ENCODE measurements at places on chromosomes 2 and 18.

DNA sequence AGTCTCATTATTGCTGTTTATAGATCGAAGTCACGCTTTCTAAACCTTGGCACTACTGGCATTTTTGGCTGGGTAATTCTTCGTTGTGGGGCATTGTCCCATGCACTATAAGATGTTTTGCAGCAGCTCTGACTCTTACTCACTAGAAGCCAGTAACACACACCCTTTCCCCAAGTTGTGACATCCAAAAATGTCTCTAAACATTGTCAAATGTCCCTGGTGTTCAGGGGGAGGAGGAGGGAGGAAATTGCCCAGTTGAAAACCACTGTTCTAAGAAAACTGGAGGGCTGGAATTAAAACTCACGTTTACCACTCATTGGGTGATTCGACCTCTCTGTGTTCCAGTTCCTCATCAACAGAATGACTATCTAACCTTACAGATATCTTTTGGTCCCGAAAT is 115.7 kb upstream of the KLF7 start:
- DNase-seq: no peak

- DNase-seq: no peak
Observed at GRCh38 chr2:169034256-169034655, 3.1 kb upstream of the ABCB11 start.

- DNase-seq: peak; percentile 30
Observed at GRCh38 chr2:143629340-143629739, 500.1 kb downstream of the ARHGAP15 start.

GRCh38 chr2:62140426-62141141 is 55.3 kb upstream of the B3GNT2 start:
- no peak for DNase-seq

DNA sequence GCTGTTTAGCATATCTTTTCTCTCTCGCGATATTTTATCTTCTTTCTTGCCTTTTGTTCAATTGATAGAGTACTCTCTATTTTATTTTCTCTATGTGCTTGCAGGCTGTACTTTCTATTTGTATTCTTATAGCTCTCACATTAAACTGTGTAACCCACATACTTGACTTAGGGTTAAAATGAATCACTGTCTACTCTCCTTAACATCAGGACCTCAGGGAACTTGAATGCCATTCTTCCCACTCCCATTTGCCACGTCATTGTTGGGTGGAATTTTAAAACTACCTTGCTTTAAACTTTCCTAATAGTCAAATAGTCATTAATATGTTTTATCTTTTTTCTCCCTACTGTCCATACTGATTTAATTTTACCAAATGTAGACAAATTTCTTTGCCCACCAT is 269.7 kb downstream of the ALPK2 start:
- peak; percentile 23 for DNase-seq

- DNase-seq: no peak
Observed at GRCh38 chr2:218959761-218960308, 369 bp downstream of the CDK5R2 start.

- peak; percentile 23 for DNase-seq
Observed at GRCh38 chr2:219475697-219476651, 22.7 kb upstream of the GMPPA start.

DNA sequence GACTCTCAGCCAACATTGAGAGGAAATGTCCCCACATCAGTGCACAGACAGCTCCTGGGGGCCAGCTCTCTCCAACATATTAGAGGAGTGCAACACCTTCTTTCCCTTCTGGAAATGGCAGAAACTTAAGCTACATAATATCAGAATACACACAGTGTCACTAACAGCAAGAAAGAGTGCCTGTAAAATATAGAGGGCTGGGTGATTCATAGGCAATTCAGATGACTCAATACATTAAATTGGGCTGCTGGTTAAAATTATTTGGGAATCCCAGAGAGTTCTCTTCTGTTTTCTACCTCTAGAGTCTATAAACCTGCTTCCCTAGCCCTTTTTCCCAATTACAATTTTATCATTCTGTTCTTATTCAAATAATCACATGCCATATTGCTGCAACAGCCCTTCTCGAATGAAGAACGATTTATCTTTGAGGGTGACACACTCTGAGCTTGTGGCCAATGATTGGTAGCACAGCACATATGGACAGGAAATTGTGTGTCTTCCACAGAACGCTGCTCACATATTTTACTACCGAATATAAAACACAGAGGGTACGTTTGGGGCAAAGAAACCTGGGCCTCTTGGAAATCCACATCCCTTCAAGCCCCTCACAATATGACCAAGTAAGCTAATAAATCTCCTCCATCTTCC is 381.2 kb downstream of the MBD2 start:
- DNase-seq: no peak

- no peak for DNase-seq
Observed at GRCh38 chr2:65434592-65435241, 2.3 kb upstream of the SPRED2 start.

GRCh38 chr2:120702801-120703200 is 32.9 kb upstream of the GLI2 start:
- DNase-seq: no peak

- peak; percentile 30 for DNase-seq
Observed at GRCh38 chr2:63488118-63488713, 100.1 kb downstream of the WDPCP start.

DNA sequence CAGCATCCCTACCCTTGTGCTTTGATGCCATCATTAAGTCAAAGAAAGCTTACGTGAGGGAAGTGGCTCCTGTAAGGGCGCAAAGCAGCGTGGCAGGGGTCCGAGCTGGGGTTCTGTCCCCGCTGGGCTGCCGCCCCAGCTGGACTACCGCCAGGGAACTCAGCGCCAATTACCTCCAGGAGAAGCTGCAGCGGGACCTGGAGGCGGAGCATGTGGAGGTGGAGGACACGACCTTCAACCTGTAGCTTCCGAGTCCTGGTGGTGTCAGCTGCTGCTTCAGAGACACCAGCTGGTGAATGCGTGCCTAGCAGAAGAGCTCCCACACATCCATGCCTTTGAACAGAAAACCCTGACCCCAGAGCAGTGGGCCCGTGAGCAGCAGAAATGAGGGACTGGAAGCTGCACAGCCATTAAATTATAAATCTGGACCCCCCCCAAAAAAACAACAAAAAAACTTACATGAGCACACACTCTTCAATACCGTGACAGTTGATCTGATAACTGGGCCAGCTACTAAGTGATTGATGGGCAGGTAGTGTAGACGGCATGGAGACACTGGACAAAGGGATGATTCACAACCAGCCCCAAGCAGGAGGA is 20.1 kb upstream of the YES1 start:
- no peak for DNase-seq

DNA sequence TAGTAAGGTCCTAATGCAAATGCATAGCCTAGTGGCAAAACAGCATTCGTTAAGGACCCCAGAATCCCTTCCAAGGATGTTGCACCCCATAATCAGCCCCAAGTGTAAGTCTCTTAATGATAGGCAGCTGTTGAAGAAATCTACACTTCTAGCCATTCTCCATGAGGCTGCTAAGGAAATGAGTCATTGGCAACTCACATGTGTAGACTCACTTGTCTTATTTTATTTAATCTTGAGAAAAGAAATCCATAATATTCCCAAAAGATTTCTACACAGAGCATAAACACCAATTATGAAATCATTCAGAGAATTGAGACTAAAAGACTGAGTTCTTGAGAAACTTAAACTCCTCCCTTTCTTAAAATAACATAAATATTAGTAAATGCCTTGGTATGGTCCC is 52.4 kb downstream of the AKAIN1 start:
- DNase-seq: no peak

GRCh38 chr18:24491927-24492834 is 31.7 kb downstream of the HRH4 start:
- no peak for DNase-seq

DNA sequence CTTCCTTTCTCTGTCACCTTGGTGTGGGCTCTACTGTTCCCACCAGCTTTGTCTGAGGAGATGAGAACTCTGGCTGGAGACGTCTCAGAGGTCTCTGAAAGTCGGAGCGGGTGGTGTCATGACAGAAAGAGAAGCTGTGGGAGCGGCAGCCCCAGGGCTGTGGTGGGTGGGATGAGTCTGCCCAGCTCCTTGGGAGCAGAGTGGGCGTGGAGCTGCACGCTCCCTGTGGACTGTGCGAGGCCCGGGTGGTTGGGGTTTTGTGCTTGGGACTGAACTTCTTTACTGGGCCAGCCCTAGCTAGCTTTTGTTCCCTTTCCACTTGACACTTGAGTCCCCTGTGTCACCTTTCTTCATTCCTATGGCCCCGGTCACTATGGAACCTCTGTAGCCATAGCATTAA is 10.4 kb downstream of the TOGARAM2 start:
- DNase-seq: no peak

DNA sequence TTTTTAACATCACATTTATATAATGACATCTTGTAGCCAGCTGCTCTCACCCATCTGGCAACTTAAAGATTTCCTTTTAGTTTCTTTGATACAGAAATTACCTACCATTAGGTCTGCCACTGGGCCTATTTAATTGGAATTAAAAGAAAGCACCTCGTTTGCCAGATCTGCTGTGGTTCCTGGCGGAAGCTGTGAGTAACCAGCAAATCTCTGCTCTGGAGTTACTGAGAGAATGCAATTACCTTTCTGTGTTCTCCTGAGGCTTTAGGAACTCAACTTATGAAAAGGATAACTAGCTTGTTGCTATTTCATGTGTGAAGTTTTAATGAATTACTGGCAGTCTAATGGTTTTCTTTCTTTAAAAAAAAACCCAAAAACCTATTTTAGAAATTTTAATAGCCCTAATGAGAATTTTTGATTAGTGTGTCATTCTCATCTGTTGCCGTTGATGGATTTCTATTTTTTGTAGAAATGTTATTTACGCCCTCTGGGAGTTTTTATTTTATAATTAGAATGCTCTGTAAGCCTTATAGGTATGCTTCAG is 69.7 kb upstream of the LYPD6B start:
- no peak for DNase-seq

- no peak for DNase-seq
Observed at GRCh38 chr2:230429513-230429912, 13.5 kb downstream of the SP100 start.

- no peak for DNase-seq
Observed at GRCh38 chr2:65686928-65687521, 254.6 kb upstream of the SPRED2 start.

DNA sequence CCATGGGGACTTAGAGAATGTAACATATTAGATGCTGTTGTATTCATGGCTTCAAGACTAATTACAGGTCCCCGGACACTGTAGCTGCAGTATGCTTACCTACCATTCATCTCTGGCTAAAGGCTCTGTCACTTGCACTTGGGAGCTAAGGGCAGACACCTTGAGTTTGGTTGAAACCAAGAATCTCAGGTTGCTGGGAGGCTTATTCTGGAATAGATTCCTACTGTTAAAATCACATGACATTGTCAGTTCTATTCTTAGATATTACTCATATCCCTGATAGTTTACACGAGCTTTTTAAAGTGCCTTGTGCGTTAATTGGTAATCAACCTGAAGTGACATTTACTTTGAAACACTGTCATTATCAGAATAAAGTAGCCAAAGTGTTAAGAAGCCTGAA is 73.0 kb upstream of the EPB41L5 start:
- DNase-seq: no peak

GRCh38 chr18:33010149-33010548 is 237.3 kb upstream of the KLHL14 start:
- no peak for DNase-seq

DNA sequence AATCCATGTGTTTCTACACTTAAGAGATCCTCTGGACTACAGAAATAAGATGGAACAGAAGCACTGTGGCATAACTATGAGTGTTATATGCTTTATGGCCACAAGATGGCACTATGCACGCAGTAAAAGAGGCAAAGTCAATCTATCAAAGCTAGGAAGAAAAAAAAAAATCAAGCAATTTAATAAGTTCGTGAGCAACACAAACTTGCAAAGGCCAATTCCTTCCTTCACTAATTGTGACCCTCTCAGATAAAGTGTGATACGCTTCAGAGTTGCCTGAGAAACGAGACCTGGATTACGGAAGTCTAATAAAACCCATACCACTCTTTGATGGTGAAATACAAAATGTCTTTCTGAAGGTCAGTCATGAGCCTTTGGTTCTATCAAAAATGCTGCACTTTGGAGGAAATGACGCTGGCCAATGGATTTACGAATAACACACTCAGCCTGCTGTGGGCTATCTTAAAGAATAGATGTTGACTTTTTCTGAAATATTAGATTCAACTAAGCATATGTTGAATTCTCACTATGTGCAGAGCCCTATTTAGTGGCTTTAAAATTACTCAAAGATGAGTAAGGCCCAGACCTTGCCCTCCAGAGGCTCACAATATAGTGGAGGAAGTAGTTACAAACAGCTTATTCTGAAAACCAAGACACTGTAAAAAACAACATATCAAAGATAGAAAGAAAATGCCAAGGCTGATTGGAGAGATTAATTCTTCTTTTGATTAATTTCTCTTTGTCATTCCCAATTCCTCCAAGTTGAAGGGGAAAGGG is 35.5 kb upstream of the TTR start:
- peak; percentile 55 for DNase-seq

GRCh38 chr2:230900336-230900995 is 24.6 kb downstream of the GPR55 start:
- no peak for DNase-seq

All from HFFc6 (cell line).